ENCODE measurements at places on chromosomes 6 and 20.

GRCh38 chr6:27693766-27694546 lies 218.2 kb downstream of the OR2B2 start:
- no peak for DNase-seq

DNA sequence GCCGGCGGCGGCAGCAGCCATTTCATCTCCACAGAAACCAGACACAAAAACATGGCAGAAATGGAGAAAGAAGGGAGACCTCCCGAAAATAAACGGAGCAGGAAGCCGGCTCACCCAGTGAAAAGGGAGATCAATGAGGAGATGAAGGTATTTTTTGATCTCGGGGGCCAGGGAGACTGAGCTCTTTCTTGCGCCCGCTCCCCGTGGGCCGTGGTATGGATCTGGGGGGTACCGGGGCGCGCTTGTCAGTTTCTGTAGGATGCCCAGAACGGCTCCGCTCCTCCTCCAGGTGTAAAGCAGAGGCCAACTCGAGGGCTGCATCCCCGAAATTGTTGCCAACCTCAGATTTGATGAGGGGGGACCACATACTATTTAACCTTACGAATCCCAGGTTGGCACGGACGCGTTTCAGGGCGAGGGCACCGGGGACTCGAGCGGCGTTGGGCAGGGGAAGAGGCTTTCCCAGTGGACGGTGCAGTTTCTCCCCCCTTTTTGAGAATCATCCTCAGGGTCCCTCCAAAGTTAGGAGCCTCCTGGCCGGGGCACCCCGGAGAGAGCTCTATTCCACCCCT lies 735 bp downstream of the SOBP start:
- peak; percentile 52 for DNase-seq

DNA sequence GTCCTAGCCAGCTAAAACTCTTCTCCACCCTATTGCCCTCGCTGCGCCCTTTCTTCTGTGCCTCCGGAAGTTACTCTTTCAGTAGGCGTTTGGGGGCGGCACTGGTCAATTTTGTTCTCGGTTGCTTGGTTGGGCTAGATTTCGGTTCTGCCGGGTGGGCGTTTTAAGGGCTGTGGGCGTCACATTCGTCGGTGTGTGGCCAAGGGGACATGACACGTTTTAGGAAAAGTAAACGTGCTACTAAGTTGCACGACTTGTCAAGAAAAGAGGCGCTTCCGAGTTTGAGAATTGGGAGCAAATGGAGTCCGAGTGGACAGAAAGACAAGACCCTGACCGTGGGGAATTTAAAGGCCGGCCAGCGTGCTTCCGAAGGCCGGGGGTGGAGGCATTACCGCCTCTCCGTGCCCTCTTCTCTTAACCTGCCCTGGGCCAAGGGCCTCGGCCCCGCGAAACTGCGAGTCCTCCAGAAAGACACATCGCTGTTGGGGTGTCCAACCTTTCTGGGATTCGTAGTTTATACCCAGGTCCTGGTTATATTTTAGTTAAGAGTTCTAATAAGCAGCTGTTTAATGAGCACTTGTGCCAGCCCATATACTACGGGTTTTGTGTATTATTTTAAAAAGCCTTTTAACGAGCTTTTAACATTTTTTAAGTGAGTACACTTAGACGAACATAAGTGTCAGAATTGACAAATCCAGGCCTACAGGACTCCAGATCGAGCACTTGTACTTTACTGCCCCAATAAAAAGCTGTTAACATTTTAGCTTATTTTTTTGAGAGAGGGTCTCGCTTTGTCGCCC lies 664 bp upstream of the BAG6 start:
- DNase-seq, result no peak

- DNase-seq, result no peak
Measured at GRCh38 chr20:63538204-63539091, 1.3 kb upstream of the PTK6 start.

- no peak for DNase-seq
Measured at GRCh38 chr20:44056010-44056698, 130.8 kb downstream of the JPH2 start.

GRCh38 chr6:119278625-119279024 lies 70.9 kb downstream of the MAN1A1 start:
- no peak for DNase-seq

GRCh38 chr6:162377735-162378134 lies 349.8 kb downstream of the PRKN start:
- DNase-seq, result no peak

- DNase-seq, result no peak
Measured at GRCh38 chr20:32751702-32752457, 8.6 kb upstream of the COMMD7 start.

DNA sequence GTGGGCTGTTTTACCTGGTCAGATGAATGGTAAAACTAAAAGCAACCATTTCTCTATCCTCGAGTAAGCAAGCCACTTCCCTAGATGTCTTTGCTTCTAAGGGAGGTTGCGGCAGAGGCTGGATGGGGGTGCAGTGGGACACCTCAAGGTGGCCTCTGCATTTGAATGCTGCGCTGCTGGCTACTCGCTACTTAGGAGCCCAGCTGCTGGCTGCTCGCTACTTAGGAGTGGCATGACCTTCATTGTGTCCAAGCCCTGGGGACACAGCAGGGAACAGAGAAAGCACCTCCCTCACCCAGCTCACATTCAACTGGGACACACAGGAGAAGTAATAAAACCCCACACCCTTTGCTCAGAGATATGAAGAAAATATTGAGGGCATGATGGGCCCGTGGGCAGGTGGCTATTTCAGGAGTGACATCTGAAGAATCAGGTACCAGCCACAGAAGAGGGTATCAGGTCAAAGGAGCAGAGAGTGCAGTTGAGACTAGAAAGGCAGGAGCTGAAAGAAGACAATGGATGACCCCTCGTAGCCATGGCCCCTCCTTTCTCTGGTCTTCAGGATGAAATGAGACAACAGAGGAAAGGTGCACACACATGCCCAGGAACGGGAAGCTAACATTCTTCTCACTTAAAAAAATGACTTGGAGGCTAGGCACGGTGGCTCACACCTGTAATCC lies 149.4 kb downstream of the ZMYND8 start:
- DNase-seq, result no peak

- no peak for DNase-seq
Measured at GRCh38 chr6:4316867-4317400, 181.6 kb upstream of the ECI2 start.

DNA sequence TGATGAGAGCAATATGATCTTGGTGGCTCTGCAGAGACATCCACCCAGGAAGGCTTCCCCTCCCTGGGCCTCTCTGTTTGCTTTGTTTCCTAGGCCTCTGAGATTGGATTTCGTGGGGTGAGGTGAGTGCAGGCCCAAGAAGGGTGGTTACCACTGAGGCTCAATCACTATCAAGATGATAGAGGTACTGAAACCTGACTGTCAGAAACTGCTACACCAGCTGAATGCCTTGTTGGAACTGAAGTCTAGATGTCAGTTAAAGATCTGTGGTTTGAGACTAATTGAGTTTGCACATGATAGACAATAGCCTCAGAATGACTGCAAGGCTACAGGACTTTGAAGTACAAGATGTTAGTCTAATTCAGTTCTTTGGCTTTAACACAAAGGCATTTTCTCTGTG lies 15.2 kb downstream of the VNN1 start:
- no peak for DNase-seq

DNA sequence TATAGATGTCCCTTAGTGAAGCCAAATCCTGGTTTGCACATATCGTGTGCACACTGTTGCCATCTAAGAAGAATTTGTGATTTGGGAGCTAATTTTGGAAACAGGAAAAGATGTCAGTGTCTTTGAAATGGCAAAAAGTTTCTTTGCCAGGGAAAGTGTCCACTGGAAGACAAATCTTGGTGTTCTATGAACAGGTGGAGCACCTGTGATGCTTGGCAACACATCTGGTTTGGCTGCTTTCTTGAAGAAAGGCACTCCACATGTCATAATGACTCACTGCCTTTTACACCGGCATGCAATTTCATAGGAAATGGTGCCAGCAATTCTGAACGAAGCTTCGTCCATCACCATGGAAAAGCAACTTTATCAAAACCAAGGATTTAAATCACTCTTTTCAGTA lies 1040.0 kb upstream of the MAP3K7 start:
- DNase-seq, result no peak

DNA sequence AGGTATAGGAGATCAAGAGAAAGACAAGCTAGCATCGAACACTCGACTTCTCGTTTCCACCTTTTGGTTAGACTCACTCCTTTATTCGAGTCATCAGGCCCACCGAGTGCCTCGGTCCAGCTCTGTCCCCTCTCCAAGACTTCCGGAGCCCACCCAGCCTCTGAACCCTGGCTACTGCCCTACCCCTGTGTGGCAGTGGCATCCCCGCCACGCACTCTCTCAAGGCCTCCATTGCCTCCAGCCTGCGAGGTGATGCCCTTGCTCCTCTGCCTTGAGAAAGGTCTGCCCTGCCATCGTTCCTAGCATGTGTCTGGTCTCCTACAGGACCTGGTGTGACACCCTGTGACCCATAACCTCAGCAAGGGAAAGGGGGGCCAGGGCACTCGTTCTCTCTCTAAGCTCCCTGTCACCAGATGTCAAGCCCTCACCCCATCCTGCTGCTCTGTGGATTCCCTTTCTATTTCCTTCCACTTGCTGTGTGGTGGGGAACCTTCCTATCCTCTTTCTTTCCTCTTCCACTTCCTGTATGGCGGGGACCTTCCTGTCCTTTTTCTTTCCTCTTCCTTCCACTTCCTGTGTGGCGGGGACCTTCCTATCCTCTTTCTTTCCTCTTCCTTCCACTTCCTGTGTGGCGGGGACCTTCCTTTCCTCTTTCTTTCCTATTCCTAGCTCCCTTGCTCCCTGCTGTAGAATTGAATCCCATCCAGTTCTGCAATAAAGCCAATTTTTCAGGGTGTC lies 44.7 kb upstream of the QKI start:
- no peak for DNase-seq

DNA sequence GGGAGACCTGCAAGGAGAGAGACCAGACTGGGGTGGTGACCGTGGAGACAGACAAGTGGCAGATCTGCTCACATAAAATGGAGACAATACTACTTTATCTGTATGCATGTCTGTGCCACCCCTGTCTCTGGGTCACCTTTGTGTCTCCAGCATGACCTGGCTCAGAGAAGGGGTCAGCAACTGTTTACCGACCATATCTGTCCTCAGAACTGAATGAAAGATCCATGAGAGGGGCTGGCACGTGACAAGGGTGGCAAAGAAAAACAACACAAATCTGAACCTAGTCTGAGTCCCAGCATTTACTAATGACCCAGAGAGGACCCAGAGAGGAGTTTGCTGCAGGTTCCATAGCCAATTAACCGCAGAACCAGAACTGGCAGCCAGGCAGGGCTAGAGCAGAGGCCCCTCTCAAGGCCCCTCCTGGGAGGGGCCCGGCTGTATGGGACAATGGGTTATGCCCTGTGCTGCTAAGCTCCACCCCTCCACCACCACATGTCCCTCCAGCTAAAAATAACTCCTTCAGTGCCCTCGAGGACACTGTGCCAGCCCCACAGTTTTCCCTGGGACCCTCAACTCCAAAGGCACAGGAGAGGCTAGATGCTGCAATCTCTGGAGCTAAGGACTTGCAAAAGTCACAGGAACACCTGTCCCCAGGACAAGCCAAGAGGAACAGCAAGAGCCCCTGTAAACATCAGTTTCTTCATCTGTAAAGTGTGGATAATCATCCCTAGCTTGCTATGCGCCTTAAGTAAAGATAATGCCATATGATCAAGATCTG lies 2.2 kb downstream of the AHCY start:
- DNase-seq, result no peak

GRCh38 chr6:132819405-132820161 lies 5.2 kb downstream of the RPS12 start:
- DNase-seq, result no peak

DNA sequence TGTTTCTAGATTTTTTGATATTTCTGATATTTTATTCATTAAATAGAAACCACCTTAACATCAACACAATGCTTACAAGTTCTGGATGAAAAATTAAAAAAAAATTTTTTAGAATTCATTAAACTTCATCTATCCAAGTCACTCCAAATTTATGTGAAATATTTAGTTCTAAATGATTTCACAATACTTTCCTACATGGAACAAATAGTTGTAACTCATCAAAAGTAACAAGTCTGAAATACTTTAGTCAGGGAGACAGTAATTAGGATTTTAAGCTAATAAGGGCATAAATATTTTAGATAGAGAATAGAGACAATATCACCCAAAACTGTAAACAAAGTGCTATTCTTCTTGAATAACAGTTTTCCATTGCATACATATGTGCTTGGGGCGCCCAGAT lies 147.8 kb downstream of the HIVEP2 start:
- DNase-seq, result no peak

DNA sequence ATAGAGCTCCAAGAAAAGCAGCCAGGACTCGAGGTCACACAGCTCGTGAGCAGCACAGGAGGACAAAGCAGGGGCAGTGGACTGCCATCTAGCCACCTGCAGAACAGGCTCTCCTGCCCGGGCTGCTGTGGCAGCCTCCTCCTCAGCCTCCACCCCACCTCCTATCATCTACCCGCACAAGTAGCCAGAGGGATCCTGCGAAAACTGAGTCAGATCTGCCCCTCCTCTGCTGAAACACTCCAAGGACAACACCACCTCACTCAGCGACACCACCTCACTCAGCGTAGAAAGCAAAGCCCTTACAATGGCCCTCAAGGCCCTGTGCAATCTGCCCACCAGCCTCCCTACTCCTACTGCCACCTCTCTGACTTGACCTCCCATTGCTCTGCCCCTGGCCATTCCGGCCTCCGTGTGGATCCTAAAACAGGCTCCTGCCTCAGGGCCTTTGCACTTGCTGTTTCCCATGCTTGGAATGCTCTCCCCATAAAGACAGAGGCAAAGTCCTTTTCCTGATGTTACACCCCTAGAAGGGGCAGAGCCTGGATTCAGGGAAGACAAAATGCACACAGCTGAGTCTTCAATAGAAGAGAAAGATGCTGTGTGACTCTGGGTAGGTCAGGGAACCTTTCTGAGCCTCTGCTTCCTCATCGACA lies 19.3 kb downstream of the PREX1 start:
- DNase-seq, result no peak

DNA sequence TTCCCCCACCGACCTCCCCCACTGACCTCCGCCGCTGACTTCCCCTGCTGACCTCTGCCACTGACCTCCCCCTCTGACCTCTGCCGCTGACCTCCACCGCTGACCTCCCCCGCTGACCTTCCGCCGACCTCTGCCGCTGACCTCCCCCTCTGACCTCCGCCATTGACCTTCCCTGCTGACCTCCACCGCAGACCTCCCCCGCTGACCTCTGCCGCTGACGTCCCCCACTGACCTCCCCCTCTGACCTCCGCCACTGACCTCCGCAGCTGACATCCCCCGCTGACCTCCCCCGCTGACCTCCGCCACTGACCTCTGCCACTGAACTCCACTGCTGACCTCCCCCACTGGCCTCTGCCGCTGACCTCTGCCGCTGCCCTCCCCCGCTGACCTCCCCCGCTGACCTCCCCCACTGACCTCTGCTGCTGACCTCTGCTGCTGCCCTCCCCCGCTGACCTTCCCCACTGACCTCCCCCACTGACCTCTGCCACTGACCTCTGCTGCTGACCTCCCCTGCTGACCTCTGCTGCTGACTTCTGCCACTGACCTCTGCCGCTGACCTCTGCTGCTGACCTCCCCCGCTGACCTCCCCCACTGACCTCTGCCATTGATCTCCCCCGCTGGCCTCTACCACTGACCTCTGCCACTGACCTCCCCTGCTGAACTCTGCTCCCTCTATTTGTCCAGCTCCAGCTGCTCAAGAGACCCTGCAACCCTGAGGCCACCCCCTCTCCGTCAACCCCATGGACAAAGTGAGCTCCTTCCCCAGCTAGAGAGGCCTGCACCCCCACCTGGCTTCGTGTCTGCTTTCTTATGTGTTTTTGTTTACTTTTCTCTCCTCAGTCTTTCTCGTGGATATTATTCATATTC lies 91.4 kb upstream of the AFDN start:
- DNase-seq, result no peak
